ENCODE measurements at places on chromosomes 11 and 22. TPM values are rescaled to one million over a fixed set of nuclear protein-coding genes. Genes with fewer than 3 reads are reported as not detected.

- no peak for DNase-seq
Observed at GRCh38 chr11:27200779-27201453, 160.3 kb downstream of the BBOX1 start.

DNA sequence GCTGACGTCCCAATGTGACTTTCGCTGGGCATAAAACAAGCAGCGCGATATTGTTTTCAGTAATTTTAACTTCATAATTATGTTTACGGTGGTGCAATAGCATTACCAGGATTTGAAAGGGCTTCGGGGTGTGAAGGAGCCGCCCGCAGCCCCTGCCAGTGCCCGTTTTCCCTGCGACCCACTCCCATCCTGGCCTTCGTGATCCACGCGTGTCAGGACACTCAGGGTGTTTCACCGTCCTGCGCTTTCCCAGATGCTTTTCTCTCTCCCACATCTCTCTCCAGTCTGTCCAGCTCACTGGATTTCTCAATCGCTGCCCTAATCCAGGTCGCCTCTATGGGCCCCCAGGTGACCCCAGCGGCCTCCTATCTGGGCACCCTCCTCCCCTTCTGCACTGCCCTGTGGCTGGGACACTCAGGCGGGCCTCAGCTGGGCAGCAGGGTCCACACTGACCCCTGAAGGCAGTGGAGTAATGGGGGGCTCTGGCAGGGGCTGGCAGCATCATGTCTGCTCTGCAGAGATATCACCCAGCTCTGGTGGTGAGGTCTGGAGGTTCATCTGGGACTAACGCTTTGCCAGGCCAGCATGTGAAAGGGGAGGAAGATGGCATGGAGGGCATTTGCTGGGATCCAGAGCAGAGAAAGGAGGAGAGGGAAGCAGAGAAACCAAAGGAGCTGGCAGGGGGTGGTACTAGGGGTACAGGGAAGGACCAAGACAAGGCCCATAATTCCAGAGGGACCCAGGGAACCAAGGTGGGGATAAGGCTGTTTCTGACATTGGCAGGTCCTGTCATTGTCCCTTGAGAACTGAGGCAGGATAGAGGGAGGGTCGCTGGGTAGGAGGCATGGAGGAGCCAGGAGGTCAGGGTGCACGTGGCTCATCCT, 622.8 kb downstream of the BRD1 start:
- DNase-seq, result no peak

- no peak for DNase-seq
Observed at GRCh38 chr22:26822313-26822712, 164.9 kb downstream of the MIAT start.

DNA sequence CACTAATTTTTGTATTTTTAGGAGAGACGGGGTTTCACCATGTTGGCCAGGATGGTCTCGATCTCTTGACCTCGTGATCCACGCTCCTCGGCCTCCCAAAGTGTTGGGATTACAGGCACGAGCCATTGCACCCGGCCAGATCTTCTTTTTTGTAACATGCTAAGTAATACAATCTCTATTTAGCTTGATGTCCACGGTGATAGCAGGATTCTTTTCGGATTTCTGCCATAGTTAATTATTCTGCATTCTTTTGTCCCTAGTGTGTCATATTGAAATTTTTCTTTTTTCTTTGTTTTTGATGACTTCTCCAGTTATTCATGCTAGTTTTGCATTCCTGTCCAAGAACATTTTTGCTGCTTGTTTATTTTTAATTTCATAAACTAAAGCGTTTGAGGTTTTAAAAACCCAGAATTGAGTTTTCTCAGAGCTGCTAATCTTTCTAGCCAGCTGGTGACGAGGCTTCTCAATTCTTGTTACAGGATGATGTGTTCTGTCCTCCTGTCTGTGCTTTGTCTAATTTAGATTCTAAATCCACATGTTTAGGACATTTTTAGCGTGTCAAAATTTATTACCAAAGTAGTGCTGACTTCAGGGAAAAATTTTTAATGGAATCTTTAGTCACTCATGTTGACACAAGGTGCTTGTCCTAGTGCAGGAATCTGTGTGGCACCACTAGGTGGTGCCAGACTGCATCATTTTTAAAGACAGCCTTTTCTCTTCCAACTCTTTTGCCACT, 21.8 kb downstream of the NF2 start:
- DNase-seq, result peak; percentile 62

DNA sequence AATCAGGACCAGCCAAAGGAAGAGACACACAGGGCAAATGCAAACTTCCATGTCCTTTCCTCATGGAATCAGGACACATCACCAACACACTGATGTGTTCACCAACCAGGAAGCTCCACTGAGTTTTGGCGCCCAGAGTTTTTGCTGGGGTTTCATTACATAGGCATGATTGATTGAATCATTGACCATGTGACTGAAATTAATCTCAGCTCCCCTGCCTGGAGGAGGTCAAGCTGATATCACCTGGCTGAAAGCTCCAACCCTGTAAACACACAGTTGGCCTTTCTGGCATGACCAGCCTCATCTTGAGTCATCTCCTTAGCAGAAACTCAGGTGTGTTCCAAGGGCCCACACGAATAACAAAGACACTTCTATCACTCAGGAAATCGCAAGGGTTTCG, 133.2 kb downstream of the TRIM29 start:
- no peak for DNase-seq

DNA sequence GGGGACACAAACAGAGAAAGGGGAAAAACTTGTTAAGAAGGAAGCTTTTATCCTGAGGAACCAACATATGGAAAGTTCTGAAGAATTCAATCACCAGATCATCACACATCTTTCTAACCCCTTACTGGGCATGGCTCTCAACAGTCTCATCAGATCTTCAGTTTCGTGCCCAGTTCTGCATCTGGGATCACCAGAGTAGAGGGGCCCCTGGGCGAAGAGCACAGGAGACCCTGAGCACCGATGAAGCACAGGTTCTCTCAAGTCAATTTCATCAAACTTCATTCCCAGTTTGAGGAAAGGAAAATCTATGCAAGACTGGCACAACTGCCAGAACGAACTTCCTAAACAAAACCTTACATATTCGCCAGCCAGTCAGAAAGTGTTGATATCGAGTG, 8.5 kb upstream of the PYGM start:
- DNase-seq, result no peak

DNA sequence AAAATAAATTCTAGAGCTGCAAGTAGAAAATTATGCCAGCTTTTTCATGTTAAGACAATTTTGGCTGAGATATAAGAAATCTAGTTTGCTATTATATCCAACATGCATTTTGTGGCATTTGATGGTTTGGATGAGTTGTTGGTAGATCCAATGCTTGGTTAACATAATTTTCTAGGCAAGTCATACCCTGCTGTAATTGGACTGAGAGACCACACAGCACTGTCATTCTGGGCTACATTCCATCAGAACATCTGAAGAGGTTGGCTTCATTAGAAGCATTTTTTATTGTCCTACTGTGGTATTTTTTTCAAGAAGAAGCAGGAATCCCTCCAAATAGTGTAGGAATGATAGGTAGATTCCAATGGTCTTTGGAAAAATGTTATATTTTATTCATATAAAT, 561.0 kb downstream of the LUZP2 start:
- DNase-seq, result no peak

DNA sequence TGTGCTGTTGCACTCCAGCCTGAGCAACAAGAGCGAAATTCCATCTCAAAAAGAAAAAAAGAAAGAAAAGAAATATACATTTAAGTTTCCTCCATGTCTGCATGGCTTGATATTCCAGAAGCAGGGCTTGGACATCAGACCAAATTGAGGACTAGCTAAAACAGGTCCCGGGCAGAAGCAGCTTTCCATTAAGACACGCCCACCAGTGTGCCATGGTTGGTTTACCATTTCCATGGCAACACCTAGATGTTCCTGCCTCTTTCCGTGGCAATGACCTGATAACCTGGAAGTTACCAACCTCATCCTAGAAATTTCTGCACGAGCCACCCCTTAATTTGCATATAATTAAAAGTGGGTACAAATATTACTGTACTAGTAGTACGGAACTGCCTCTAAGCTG, 111.3 kb downstream of the NAT10 start:
- no peak for DNase-seq

GRCh38 chr22:24338726-24339451, 68.3 kb downstream of the SPECC1L start:
- DNase-seq, result peak; percentile 30

GRCh38 chr11:4181782-4182721, 87.5 kb downstream of the RRM1 start:
- peak; percentile 72 for DNase-seq

DNA sequence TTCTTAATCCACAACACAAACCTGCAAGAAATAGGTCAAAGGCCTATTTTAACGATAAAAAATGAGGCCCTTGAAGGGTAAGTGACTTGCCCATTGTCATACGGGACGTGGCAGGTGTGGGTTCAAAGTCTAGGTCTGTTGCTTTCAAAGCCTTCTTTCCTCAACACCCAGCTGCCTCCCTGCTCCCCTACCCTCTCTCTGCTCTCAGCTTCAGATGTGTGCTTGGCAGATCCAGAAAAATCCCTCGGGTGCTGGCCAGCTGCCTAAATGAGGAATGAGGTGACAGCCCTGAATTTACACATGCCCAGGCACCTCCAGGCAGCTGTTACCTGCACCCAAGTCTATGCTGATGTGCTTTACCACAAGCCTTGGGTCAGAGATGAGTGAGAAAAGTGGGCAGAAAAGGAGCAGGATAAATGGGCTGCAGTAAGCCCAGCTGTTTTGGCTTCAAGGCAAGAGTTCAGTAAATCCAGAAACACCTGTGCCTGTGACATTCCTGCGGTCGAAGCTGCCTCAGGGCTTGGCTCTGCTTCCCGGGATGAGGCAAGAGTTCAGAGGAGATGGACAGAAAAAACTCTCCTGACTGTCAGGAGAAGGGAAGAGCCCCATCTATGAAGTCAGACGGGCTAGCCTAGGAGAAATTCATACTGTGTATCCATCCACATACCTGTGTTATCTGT, 49.9 kb upstream of the LDLRAD3 start:
- no peak for DNase-seq

DNA sequence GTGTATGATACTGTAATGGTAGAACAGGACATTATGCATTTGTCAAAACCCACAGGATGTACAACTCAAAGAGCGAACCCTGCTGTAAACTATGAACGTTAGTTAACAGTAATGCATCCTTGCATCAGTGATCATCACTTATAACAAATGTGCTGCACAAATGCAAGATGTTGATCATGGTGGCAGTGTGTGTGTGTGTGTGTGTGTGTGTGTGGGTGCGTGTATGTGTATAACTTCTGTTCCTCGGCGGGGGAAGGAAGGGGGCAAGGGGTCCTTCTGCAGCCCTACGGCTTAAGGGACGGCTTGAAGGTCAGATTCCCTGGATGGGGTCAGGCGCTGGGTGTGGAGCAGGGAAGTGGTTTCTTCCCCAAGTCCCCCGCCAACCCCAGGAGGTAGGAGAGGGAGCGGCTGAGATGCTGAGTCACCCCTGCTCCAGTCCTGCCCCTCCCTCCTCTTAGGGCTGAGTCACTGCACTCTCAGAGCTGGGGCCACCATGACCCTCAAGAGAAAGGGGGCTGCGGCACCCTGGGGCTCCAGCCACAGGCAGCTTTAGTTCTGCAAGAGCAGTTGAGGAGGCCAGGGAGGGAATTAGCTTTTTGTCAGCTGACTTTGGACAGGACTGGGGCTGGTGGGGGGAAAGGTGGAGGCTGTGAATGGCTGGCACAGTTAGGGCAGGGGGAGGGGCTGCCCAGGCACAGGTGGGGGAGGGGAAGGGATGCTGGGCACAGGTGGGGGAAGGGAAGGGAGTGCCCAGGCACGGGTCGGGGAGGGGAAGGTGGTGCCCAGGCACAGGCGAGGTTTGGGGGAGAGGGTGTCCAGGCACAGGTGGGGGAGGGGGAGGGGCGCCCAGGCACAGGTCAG, 8.8 kb upstream of the CTSD start:
- peak; percentile 79 for DNase-seq

DNA sequence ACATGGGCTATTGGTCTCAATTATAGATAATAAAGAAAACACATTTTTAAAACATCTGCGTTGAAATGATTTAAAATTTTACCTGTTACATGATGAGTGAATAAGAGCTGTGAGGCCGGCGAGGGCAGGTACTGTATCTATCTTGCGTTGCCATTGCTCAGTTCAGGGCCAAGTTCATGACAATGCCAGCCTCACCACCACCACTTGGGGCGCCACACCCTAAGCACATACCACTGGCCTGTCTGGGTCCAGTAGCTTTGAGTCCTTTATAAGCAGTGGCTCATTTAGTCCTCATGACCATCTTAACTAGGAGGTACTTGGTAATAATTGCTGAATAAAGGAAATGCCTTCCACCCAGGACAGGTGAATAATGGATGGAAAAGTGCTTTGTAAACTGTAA, 14.5 kb upstream of the MB start:
- DNase-seq, result no peak

- no peak for DNase-seq
Observed at GRCh38 chr11:17514476-17514875, 29.7 kb downstream of the USH1C start.

- DNase-seq, result no peak
Observed at GRCh38 chr11:112599856-112600533, 339.3 kb upstream of the PLET1 start.

DNA sequence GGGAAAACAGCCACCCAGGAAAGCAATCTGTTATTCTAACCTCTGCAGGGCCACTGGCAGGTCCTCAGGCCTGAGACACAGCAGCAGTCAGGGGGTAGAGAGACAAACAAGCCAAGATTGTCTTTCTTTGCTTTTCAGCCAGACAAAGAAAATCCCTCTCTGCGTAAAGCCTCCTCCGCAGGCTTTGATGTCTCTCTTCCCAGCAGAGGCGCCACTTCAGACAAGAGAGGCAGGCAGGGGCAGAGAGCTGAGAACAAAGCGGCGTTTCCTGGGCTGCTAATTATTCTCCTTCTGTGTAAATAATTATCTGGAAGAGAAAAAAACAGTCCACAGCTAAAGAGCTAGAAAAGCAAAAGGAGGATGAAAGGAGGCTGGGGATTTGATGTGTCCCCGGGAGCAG, 102.7 kb upstream of the SEZ6L start:
- peak; percentile 97 for DNase-seq

The OR52N4 gene
- 0.12 TPM for total RNA-seq

The CD81 gene
- 87.6 TPM for total RNA-seq

The YAP1 gene
- total RNA-seq, result 91.4 TPM

The OR8D2 gene
- not detected for total RNA-seq

The ART1 gene
- total RNA-seq, result not detected

All from neural progenitor cell (in vitro differentiated cells).